ENCODE measurements at places on chromosomes 12 and 14.

DNA sequence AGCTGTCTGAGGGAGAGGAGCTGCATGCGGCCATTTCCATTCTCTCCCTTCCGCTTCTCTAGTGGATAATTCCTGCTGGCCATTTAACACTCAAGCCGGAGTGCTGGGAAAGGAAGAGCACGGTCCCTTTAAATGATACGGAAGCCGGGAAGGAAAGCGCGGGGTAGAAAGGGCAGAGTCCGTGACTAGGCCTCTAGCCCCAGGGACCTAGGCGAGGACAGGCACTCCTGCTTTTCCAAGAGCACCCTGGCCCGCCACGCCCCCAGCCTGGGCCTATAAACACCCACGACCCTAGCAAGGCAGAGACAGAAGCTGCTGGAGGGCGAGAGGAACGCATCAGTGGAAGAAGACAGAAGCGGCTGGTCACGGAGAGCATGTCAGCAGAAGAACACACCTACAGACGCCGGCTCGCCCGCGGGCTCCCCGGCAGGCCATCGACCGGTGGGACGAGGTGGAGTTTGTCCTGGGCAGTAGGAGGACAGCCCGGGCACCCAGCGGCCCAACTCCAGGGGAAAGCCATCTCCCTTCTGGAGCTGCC is 1206.6 kb upstream of the TMEM132C start:
- no peak for DNase-seq

GRCh38 chr12:130827432-130827831 is 11.6 kb downstream of the STX2 start:
- DNase-seq: no peak

DNA sequence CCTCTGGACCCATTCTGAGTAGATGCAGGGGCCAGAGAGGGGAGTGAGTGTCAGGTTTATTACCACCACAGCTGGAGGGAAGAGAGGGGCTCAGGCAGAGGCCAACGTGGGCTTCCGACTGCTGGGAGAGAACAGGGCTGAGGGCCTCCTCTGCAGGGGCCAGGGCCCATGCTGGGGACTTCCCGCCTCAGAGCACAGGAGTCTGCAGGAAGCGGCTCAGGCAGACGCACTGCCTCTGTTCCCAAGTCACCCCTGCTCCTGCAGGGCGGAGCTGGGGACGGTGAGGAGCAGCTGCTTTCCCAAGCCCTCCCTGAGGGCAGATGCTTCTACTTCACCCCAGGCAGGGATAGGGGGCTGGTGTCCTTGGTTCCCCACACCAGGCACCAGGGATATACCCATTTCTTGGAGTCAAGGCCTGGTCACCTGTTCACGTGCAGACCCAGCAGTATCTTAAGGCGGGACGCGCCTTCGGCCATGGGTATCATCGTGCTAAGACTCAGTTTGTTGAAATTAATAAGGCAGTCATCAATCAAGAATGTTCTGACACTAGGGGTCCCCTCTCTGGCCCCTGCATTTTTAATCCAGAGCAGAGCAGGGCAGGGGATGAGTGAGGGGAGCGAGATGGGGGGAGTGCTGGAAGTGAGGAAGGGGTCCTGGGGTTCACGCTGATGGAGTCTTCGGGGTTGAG is 100.0 kb downstream of the PIWIL1 start:
- no peak for DNase-seq

DNA sequence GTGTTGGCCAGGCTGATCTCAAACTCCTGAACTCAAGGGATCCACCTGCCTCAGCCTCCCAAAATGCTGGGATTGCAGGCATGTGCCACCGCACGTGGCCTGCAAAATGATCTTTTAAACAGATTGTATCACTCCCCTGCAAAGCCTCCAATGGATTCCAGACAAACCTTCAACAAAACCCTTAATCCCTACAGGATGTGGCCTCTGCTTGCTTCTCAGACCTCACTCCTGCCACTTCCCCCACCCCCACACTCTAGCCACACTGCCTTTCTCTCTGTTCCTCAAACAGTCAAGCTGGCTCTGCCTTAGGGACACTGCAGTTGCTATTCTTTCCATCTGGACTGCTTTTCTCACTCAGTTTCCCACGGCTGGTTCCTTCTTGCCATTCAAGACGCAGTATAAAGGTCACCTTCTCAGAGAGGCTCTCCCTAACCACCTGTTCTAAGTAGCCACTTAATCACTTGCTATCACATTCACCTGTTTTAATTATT is 47.3 kb upstream of the TMED10 start:
- DNase-seq: no peak

GRCh38 chr12:13950502-13950901 is 30.9 kb downstream of the GRIN2B start:
- no peak for DNase-seq

GRCh38 chr14:47226877-47227520 is 448.4 kb downstream of the MDGA2 start:
- DNase-seq: no peak

Data from activated T-helper 1 cell treated with anti-CD3 and anti-CD28 coated beads, Interleukin-2, amount 50 U/mL, for 16 hours (primary cell).